Upper lobe of left lung (tissue), 6 donors: ENCODE measurements at places on chromosomes 6 and 20.

GRCh38 chr20:63955281-63955826, 862 bp downstream of the UCKL1 start:
- DNase-seq: peak; percentile 66

DNA sequence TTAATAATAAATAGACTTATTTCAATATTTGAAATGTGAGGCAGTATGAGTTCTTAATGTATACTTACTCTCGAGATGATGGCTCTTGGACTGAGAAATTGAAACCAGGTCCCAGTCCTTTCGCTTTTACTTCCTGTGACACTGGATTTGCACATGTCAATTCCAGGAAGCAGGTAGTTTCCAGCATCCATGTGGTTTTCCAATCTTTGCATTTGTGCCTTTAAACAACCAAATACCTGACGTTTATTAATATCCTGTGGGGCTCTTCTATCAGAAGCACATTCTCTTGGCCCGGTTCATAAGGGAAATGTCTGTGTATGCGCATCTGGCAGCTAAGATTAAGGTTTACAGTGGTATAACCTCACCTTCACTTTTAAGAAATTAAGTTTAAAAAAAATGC, 13.1 kb downstream of the UTRN start:
- DNase-seq: no peak

GRCh38 chr20:59955131-59955796, 3.0 kb upstream of the CDH26 start:
- no peak for DNase-seq

DNA sequence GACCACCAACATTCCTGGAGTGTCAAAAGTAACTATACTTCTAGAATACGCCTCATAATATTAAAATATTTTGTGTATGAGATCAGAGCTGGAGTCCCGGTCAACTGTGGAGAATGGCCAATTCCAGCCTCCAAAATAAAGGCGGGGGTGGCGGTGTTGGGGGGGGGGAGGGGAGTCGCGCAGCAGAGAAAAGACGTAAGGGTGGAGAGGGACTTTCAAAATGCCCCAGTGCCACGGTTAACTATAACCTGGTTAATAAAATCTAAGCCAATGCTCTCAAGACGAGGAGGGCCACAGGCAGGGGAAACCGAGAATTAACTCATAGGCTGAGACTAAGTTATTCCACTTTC, 1.3 kb downstream of the NUP153 start:
- DNase-seq: no peak

- DNase-seq: no peak
Measured at GRCh38 chr20:63695424-63696305, 787 bp upstream of the TNFRSF6B start.

GRCh38 chr6:34275128-34275804, 26.5 kb upstream of the SMIM29 start:
- DNase-seq: no peak

DNA sequence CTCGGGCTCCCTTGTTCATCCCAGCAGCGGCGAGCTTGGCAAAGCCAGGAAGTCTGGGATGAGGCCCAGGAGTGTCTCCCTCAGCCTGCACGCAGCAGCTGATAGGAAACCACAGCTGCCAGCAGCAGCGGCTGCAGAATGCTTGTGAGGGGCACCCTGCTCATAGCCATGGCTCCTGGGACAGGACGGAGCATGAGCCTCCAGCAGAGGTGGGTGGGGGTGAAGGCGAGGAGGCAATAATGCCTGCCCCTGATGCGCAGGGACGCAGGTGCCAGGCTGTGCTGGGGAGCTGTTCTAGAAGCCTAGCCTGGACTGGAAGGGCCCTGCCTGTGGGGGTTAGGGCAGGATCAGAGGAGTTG, 157.9 kb downstream of the CD83 start:
- no peak for DNase-seq

GRCh38 chr20:50850721-50851286, 55.9 kb downstream of the BCAS4 start:
- DNase-seq: peak; percentile 43

- DNase-seq: peak; percentile 39
Measured at GRCh38 chr6:137728386-137729349, 138.4 kb upstream of the TNFAIP3 start.

DNA sequence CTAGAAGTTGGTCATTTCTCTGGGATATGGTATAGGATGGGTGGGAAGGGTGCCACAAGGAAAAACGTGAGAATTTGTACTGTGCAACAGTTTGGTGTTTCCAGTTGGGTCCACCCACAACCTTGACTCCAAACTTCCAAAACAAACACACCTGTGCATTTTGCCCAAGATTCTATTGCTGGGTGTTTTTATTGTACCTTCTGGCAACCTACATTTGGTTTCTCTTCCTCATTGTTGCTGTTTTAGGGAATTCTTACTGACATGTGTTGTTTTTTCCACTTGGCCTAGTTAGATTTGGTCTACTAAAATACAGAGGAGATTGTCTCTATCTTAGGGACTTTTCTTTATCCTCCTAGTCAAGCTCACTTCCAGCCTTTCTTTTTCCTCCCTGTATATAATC, 16.7 kb downstream of the TULP4 start:
- DNase-seq: no peak

GRCh38 chr6:35362200-35362599, 19.8 kb downstream of the PPARD start:
- no peak for DNase-seq

- no peak for DNase-seq
Measured at GRCh38 chr6:149593408-149593807, 27.2 kb downstream of the GINM1 start.

DNA sequence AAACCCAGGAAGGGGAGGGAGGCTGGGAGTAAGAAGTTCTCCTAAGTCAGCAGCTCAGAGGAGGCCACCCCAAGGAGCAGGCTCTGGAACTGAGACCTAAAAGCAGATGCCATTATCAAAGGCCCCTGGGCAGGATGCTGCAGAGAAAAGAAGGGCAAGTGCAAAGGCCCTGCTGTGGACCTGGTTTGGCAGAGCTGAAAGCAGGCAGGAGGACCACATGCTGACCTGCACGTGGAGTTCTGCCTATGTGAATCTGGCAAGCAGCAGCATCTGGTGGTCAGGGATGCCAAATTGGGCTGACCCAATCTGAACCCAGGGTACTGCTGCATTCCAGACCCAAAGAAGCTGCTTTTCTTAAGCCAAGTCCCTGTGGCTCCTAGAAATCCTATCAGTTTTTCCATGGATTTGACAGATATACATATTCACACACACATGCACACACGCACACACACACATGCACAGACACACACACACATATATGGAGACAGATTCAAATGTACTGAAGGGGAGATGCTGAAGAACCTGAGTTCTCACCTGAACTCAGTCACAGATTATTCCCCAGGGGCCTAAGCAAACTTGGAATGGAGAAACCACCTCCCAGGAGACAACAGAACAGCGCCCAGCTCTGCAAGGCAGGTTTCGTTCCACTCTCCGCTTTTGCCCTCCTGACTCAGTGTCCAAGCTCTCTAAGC, 119.9 kb downstream of the FOXA2 start:
- no peak for DNase-seq

DNA sequence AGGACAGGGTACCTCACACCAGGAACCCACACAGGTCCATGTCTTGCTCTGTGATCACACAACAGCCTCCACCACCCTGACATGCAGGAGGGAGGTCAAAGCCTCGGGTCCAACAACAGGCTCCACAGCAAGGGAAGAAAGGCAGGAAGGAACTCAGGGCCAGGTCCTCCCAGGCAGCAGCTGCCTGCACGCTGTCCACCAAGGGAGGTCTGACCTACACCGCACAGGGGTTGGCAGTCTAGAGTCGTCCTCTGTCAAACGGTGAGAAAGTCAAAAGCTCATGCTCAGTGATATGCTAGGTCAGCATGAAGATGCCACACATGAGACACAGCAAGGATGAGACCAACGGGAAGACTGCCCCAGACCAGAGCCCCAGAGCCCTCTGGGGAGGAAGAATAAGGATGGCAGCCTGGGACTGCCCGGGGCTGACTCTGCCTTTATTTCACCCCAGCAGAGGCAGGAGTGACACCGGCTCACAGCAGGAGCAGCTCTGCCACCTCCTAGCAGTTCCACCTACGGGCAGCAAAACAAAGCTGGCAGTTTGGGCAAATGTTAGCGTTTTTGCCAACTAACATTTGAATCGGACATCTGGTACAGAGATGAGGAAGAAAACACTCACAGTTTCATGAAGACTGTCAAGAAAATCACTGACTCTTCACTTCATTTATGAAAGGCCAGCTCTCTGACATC, 8.5 kb downstream of the GMEB2 start:
- DNase-seq: no peak

DNA sequence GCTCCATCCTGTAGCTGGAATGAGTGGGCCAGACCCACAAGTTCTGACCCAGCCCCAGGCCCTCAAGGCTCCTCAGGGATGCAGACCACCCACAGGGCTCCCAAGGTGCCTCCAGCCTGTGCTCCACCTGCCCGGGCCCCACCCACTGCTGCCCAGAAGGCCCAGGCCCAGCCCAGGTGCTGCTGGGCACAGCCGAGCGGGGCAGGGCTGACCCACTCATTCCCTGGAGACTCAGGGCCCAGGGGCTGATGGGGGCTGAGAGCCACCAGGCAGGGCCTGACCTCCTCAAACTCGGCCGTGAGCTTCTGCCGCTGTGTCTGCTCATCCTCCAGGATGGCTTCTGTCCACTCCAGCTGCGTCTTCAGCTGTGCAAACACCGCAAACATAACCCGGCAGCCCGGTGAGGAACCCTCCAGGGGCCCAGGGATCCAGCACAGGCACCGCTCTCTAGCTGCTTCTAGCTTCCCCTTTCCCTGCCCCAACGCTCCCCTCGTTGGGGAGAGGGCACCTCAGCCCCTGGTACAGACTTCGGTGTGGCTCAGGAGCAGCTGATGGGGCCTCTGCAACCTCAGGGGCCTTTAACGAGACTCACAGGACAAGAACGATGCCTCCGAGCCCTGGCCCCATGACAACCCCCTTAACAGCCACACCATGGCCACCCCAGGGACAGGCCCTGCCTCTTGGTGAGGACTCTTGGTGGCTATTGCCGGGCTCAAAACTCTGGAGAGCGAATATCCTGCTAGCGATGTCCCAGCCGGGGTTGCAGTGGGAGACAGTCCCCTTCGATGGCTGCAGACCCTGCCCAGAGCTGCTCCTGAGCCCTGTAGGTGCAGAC, 46.0 kb downstream of the DSTN start:
- no peak for DNase-seq

DNA sequence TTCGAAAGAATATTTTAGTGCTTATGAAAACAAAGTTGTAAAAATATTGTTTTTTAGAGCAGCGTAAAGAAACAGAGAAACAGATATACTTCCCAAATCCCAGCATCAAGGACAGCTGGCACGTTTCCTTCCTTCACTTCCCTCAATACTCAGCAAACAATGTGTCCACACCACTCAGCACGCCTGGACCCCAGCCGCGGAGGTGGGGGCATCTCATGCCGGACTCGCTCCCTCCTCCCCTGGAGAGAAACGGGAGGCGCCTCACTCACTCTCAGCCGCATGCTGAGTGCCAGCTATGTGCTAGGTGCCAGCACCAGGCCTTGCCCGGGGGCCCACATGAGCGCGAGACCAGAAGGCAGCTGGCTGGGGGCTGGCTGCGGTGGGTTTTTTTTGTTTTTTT, 34.7 kb downstream of the SLC2A4RG start:
- no peak for DNase-seq

DNA sequence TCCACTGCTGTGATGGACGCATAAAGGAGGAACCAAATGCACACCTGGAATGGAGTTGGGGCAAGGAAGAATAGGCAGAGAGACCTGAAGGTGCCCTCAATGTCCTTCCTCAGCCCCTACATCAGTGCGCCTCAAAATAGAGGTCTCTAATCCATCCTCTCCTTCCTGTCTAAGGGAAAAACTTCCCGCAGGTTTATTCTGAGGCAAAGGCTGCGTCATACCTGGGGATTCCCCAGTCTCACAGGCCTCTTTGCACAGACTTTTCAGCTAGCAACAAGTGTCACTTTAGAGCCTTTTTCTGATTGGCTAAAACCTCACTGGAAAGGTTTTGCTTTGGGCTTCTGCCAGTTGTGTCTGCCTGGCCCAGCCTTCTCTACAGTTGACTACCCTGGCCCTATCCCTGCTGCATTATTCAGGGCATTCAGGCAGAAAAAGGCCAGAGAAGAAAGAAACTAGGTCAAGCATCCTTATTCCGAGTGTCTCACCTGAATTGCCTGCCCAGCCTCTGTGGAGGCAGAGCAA, 1.8 kb upstream of the HLA-DQB1 start:
- peak; percentile 84 for DNase-seq

DNA sequence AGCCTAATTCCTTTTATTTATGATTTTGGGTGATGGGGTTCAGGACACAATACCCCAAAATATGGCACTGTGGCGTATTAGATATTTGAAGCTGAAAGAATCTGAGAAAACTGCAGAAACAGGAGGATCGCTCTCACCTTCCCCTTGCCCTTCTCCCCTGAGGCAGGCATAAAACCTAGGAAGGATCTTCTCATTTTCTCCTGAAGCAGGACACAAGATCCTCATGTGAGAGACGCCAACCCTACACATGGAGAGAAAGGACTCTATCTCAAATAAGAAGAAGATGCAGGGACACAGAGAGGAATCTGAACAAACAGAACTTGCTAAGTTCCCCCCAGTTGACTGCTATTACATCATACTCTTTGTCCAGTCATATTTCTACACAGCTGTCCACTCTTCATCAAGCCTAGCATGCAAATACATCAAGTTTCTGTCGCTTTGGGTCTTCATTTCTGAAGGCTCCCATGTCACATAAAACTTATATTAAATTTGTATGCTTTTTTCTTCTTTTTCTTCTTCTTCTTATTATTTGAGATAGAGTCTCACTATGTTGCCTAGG, 109.0 kb downstream of the DTNBP1 start:
- no peak for DNase-seq

DNA sequence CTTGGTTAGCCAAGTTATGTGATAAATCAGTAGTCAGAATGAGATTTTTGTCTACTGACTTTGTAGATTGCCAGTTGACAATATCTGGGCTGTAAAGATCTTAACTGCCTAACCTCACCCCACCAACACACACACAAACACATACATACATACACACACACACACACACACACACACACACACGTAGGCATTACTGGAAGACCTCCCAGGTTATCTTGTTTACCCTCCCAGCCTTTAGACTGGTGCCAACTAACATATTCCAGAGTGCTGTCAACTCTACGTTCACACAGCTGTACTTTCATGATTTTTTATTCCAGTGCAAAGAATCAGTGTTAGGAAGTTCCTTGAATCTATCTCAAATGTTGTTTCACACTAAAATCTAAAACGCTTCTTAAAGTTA, 38.9 kb downstream of the BMP5 start:
- DNase-seq: no peak

GRCh38 chr20:21826976-21827375, 121.5 kb downstream of the PAX1 start:
- DNase-seq: no peak

DNA sequence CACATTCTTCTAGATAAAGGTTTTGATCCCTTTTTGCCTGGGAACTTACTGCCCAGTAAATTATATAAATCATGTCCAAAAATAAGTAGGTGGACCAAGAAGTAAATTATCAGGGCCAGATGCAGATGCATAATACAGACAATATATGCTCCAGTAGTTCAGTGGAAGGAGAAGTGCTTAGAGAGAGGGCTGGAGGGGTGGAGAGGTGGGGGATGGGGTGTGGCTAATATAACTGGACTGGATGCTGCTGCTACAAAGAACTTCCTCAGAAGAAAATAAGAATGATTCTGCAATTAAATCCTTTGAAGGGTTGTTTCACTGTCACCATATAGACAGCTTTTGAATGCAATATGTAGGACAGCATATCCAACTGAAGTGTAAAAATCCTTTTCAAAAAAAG, 14.8 kb upstream of the TFAP2D start:
- DNase-seq: no peak
